Nasal cavity respiratory epithelium epithelial cell of viscerocranial mucosa (primary cell): ENCODE measurements at places on chromosomes 12 and 14. TPM values are rescaled to one million over a fixed set of nuclear protein-coding genes. Genes with fewer than 3 reads are reported as not detected.

The ACVRL1 gene
- total RNA-seq = not detected in 2 replicates

The RD3L gene
- not detected in 2 replicates for total RNA-seq

The KCNA5 gene
- not detected in 2 replicates for total RNA-seq

The KCNH5 gene
- total RNA-seq = not detected in 2 replicates

The SERPINA1 gene
- under 0.01 and 9.6 TPM in 2 replicates for total RNA-seq

The TPPP2 gene
- not detected in 2 replicates for total RNA-seq

The SERPINA10 gene
- not detected in 2 replicates for total RNA-seq

The CISTR gene
- not detected in 2 replicates for total RNA-seq

The GPR84 gene
- total RNA-seq = 0.07 TPM in 1 of 2 replicates, not detected in the other

The HOXC9 gene
- not detected in 2 replicates for total RNA-seq

The CLEC2A gene
- total RNA-seq = not detected in 2 replicates

The SLC6A12 gene
- 0.14 TPM in 1 of 2 replicates, not detected in the other for total RNA-seq

The GSC gene
- total RNA-seq = not detected in 2 replicates

The GNB3 gene
- 0.34 and 0.78 TPM in 2 replicates for total RNA-seq

The WNT1 gene
- not detected in 2 replicates for total RNA-seq

The ZNF891 gene
- 0.34 and 1.6 TPM in 2 replicates for total RNA-seq

The HDAC7 gene
- total RNA-seq = 8.2 and 31.4 TPM in 2 replicates

The OR6C2 gene
- total RNA-seq = not detected in 2 replicates

The TSHR gene
- not detected in 2 replicates for total RNA-seq

The CMA1 gene
- not detected in 2 replicates for total RNA-seq

The EFS gene
- total RNA-seq = 6.2 and 14.2 TPM in 2 replicates

The CLBA1 gene
- total RNA-seq = 11.8 and 13.0 TPM in 2 replicates

The PAPLN gene
- total RNA-seq = 3.1 and 28.8 TPM in 2 replicates

The C12orf42 gene
- not detected in 2 replicates for total RNA-seq

The KRT6A gene
- total RNA-seq = 14,274 and 14,814 TPM in 2 replicates

The TMCC3 gene
- 11.4 and 13.7 TPM in 2 replicates for total RNA-seq

The SOAT2 gene
- not detected in 2 replicates for total RNA-seq

The FAM222A gene
- total RNA-seq = 0.21 and 0.34 TPM in 2 replicates

The MAP3K9 gene
- 12.6 and 29.6 TPM in 2 replicates for total RNA-seq

The KRT74 gene
- 0.36 TPM in 1 of 2 replicates, not detected in the other for total RNA-seq

The SIX4 gene
- 7.9 and 11.5 TPM in 2 replicates for total RNA-seq

The ADAMTS20 gene
- not detected in 2 replicates for total RNA-seq

The XPOT gene
- 255 and 282 TPM in 2 replicates for total RNA-seq

The KLRD1 gene
- under 0.01 and 0.50 TPM in 2 replicates for total RNA-seq

The PPHLN1 gene
- 48.5 and 75.8 TPM in 2 replicates for total RNA-seq

The ADSS1 gene
- 3.8 and 11.5 TPM in 2 replicates for total RNA-seq

The RNF212B gene
- not detected in 2 replicates for total RNA-seq

The RTL1 gene
- not detected in 2 replicates for total RNA-seq

The SLC39A5 gene
- under 0.01 and 0.28 TPM in 2 replicates for total RNA-seq

The STON2 gene
- total RNA-seq = 96.0 and 456 TPM in 2 replicates

The TAS2R31 gene
- 0.68 and 5.6 TPM in 2 replicates for total RNA-seq

The NRDE2 gene
- 5.5 and 7.9 TPM in 2 replicates for total RNA-seq

The CLIP1 gene
- total RNA-seq = 97.4 and 145 TPM in 2 replicates

The DHRS2 gene
- under 0.01 and 0.07 TPM in 2 replicates for total RNA-seq
